ENCODE measurements at places on chromosomes 4 and X. TPM values are rescaled to one million over a fixed set of nuclear protein-coding genes. Genes with fewer than 3 reads are reported as not detected.

ZNF182 gene
- polyA plus RNA-seq: 3.7 TPM

CCSER1 gene
- polyA plus RNA-seq: 3.7 TPM

SPATA18 gene
- polyA plus RNA-seq: 2.6 TPM

PDE5A gene
- polyA plus RNA-seq: 7.4 TPM

CEP44 gene
- polyA plus RNA-seq: 4.2 TPM

Measured in sigmoid colon (tissue), 7 donors.